ENCODE measurements at places on chromosomes 16 and 17.

DNA sequence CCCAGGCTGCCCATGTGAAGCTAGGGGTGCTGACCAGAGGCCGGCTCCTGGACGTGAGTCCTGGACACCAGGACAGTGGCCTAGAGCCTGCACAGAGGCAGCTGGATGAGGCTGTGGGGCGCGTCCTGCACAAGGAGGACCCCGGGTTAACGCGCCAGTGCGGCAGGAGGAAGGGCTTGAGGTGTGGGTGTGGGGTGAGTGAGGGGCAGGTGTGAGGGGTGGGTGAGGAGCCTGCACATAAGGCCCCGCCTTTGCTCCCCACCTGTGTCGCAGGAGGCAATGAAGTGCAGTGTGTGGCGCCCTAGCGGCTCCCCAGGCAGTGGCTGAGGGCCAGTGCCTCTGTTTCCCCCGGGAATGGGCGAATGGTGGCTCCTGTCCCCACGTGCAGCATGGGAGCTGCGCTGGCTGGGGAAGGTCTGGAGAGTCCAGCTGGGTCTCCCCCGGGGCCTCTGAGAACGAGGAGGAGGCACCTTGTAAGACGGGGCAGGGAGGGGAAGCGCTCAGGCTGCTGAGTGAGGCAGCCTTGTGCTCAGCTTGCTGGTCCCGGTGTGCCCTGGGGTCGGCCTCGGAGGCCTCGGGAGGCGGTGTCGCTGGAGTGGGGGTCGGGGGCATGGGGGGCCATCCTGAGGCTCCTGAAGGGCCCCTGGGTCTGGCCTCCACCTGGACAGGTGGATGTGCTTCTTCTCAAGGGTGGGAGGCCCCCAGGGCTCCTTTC is 3.2 kb downstream of the CD7 start:
- DNase-seq: no peak

DNA sequence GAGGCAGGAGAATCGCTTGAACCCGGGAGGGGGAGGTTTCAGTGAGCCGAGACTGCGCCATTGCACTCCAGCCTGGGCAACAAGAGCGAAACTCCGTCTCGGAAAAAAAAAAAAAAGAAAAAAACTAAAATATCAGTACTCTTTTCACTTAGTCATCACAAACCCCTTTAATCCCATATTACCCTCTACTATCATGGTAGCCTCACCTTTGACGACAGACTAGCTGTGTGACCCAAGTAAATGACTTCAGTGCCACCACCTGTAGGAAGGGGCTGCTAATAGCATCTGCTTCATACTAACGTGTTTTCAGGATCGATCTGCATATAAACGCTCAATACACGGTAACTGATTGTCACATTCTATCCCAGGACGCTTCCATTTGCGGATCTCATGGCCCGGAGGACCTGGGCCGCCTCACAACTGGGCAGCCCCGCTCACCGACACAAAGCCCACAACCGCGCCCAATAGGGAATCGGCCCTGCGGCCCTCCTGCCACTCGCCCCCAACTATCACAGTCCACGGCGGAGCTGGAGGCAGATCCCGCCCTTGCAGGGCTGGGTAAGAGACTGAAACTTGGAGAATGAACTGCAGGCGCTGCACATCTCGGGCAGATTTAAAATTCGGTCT is 1.1 kb upstream of the ZNF263 start:
- no peak for DNase-seq

GRCh38 chr16:19126300-19126699 is 12.5 kb downstream of the ITPRIPL2 start:
- DNase-seq: no peak

- no peak for DNase-seq
Measured at GRCh38 chr16:4285167-4285566, 12.3 kb upstream of the TFAP4 start.

GRCh38 chr17:72609501-72609900 is 483.0 kb downstream of the SLC39A11 start:
- no peak for DNase-seq

GRCh38 chr16:86809458-86809955 is 231.2 kb downstream of the FOXL1 start:
- DNase-seq: no peak

DNA sequence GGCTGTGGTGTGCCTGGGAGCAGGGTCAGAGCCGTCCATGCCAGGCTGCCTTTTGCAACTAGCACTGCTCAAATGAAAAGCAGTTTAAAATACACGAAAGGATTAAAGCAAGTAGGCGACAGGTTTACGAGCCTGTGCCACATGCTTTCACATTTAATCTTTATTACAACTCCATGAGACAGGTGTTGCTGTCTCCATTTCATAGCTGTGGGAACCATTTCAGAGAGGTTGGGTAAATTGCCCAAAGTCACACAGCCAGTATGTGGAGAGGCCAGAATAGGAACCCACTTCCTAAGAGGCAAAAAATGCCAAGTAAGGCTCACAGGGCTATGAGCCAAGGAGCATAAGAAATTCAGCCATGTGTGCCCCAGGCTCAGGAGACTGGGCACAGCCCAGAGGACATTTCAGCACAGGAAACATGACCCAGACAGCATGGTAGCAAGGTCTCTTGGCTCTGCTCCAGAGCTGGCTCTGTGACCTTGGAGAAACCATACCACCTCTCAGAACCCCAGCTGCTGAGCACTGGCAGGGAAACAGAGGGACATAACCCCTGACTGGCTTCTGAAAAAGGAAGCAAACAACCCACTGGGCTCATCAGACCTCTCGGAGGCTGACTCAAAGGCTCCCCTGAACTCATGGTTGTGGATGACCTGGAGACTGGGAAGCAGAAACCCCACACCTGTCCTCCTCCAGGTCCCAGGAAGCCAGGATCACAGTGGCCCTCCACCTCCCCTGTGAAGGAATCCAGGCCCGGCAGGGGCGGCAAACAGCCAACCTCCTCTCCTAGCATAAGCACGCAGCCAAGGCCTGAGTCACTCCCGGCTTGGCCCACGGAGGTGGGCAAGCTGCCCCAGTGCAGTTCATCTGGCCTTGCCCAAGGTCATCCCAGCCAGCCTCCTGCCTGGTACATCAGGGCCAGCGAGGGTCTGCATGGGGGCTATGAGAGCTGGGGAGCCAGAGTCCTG is 40.3 kb upstream of the MRPS23 start:
- no peak for DNase-seq

DNA sequence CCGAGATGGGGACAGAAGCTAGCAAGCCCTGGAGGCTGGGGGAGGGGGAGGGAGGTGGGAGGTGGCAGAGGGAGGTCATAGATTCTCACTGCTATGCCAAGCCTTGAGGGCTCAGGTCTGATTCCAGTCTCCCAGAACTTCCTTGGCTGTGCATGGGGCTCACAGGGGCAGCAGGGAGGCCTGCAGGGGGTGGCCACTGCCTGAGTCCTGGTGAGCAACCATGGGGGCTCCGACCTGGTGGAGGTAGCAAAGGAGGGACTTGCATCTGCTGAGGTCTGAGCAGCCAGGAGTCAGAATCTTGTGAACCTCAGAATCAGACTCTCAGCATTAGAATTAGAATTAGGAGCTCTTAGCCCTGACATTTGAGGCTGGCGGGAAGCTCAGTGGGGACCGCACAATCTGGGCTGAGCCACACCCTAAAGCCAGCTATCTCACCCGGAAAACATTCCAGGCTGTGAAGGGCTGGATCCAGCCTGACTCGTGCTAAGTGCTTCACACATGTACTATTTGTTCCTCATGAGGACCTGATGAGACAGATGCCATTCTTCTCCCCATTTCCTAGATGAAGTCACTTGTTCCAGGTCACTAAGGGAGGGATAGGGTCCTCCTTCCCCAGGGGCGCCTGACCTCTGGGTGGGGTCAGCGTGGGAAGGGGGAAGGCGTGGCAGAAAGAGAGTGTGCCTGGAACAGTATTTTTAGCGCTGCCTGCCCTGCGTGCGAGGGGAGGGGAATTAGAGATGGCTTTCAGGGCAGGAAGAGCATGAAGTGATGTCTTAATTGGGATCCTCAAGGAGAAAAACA is 17.3 kb upstream of the KCNJ12 start:
- DNase-seq: no peak

GRCh38 chr17:61453566-61454380 is 1.6 kb downstream of the TBX4 start:
- no peak for DNase-seq

GRCh38 chr16:68943961-68944360 is 100.6 kb downstream of the TANGO6 start:
- no peak for DNase-seq

GRCh38 chr16:6918646-6919045 is 414.0 kb upstream of the RBFOX1 start:
- no peak for DNase-seq

GRCh38 chr17:38621538-38621937 is 15.8 kb upstream of the SRCIN1 start:
- no peak for DNase-seq

DNA sequence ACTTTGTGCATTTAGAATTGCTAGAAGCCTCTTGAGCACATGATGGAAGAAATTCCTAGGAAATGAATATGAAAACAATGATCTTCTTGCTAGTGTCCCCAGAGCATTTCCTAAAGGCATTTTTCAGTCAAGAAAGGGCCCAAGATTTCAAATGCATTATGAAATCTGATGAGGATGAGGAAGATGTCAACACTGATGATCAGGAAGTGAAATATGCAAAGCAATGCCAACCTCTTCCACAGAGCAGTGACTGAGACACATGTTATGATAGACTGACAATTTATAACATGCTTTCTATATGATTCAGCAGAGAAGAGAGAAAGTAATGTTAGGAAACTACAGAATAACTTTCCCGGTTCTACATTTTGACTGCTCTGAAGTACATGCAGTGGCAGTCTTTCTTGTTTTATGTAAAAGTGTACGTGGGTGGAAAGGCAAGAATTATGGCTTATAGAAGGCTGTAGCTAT is 859.1 kb upstream of the GOT2 start:
- no peak for DNase-seq

DNA sequence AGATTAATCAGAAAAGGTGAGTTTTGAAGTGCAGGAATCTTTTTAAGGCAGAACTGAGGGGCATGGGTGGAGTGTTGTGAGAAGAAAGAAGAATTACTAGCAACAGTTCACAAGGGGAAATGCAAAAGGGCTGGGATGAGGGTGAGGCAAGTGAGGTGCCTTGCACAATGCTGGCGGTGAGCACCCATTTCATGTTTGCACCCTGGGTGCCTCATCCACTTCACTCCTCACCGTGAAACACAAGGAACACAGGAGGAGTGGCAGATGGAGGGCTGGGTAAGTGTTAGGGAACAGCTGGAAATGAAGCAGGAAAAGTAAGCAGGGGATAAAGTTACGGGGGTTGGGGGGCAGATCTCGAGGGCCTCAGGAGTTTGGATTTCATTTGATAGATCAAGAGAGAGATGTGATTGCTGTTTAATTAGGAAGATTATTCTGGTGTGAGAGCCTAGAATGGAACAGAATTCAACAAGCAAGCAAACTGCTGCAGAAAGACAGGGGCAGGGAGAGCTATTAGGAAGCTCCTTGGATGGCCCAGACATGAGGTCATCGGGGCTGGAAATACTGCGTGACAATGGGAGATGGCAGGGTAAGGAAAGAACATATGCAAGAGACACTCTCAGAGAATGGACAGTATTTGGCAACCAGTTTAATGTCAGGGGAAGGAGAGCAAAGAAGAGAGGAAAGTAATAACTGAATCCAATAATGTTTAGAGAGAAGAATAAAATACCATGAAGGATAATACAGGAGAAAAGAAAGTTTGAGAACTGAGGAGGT is 8.3 kb upstream of the HEATR6 start:
- no peak for DNase-seq

DNA sequence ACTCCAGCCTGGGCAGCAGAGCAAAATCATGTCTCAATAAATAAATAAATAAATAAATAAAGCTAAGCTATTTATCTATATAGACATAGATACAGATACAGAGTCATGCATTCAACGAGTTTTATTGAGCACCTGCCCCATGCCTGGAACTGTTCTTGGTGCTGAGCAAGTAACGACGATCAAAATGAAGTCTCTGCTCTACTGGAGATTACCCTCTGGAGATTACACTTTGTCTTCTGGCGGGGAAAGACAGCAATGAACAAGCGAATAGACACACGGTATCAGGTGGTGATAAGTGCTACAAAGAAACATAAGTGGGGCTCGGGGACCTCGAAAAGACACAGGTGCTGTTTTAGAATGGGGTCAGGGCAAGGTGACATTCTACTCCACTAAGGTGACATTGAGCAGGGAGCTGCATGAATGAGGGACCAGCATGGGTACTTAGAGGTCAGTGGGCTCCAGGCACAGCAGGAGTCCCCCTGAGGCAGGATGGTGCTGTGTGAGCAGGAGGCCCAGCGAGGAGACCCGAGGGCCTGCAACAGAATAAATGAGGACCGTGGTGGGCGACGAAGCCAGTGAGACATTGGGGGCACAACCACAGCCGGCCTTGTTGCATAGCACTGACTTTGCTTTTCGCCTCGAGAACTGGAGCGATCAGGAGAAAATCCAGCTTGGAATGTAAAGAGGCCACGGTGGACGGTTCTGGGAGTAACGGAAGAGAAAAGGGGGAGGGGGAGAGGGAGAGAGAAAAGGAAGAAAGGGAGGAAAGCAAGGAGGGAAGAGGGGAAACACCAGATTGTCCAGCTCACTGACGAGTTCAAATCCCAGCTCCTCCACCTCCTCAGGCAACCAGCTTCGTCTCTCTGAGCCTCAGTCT is 42.4 kb upstream of the MEAK7 start:
- DNase-seq: no peak

DNA sequence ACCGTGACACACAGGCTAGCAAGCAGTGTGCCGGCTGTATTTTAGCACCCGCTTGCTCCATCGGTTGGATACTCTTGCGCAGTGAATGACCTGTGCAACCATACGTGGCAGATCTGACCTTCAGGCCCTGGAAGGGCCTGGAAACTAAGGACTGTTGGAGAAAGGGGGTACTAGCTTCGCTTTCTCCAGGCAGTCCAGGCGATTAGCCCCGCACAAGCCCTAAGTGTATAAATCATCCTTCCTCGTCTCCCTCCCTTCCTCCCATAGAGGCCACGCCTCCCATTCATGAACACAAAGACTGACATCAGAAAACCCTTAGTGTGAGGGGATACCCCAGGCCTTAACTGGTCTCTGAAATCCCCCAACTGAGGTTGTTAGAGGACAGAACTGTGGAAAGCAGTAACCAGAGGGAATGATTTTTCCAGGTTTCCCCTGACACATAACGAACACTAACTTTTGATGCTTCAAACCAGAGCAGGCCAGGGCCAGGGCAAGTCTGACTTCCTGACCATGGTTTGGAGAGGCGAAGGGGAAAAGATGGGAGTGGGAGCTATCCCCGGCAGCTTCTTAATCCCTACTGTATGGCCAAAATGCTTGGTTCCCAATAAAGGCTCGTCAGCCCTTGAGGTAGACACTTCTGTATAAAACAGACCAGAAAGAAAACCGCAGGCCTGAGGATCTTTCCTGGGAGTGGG is 1.4 kb upstream of the DYNLL2 start:
- DNase-seq: no peak

- DNase-seq: no peak
Measured at GRCh38 chr17:607361-608147, 107.1 kb downstream of the VPS53 start.

- DNase-seq: no peak
Measured at GRCh38 chr17:78172249-78173051, 4.1 kb downstream of the SYNGR2 start.
